ENCODE measurements at places on chromosomes 2 and 18.
A peak's percentile ranks its signal among the peaks of the same experiment; 100 is the strongest.

- DNase-seq = peak; percentile 45
These were observed 53.8 kb upstream of the TUBA3E start for GRCh38 chr2:130251873-130252620.

GRCh38 chr2:234722176-234722575 lies 225.3 kb upstream of the ARL4C start:
- DNase-seq = no peak

- DNase-seq = no peak
These were observed 331.1 kb downstream of the PTPRM start for GRCh38 chr18:7898181-7898580.

DNA sequence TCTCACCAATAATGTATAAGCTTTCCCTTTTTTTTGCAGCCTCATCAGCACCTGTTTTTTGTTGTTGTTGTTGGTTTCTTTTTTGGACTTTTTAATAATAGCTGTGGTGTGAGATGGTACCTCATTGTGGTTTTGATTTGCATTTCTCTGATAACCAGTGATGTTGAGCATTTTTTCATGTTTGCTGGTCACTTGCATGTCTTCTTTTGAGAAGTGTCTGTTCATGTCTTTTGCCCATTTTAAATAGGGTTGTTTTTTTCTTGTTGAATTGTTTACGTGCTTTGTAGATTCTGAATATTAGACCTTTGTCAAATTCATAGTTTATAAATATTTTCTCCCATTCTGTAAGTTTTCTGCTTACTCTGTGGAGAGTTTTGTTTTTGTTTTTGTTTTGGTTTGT lies 88.4 kb upstream of the EPAS1 start:
- DNase-seq = no peak

DNA sequence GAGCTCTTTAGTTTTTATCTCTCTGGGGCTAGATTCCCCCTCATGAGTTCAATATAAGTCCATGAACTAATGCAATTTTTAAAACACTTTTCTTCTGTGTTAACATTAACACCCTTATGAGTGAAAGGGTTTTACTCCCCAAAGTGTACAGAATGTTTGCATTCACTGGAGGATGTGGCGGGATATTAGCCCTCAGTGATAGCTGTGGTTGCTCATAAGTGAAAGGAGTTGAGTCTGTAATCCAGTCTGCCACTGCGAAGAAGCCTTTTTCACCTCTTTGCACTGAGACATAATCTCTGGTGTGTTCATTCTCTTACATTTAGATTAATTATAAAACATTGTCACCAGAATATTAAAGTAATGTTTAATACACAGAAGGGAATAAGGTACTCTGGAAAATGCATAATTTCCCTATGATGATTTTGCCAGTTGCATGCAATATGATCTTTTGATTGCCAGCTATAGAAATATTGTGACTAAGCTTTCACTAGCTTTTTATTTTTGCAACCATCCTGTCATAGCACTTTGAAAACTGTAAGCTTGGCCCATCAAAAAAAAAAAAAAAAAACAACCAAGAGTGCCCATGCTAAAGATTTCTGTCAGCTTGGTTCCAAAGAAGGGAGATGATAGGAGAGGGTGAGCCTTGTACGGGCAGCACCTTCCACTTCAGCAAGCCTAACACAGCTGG lies 113.2 kb downstream of the BCL11A start:
- no peak for DNase-seq

GRCh38 chr18:73881396-73881917 lies 266.2 kb downstream of the FBXO15 start:
- no peak for DNase-seq

DNA sequence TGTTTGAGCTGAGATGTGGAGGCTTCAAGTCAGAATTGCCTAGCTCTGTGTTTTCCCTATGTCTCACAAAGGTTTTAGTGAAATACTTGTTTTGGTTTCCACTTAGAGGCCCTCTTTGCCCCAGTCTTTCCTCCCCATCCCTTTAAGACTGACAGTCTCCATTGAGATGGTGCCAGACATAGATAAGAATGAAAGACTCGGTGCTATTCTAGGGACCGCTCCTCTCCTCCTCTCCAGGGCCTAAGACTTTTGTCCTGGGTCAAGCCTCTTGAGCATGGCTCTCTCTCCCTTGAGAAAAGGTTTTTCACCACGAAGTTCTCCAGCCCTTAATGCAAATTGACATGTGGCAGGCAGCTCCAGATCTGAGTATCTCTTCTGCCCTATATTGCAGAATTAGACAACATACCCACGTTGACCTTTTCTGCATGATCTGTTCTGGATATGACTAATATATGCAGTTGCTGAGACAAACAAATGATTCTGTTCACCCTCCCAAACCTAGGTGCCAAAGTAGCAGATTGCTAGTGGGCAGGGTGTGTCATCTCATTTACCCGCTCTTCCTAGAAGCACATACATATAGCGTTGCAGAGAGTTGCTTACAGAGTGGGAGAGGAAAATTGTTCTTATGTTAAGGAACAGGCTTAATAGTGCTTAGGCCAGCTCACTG lies 47.5 kb upstream of the ACSL3 start:
- no peak for DNase-seq

All from NCI-H146 (cell line).